ENCODE measurements at places on chromosomes 2 and 18.

DNA sequence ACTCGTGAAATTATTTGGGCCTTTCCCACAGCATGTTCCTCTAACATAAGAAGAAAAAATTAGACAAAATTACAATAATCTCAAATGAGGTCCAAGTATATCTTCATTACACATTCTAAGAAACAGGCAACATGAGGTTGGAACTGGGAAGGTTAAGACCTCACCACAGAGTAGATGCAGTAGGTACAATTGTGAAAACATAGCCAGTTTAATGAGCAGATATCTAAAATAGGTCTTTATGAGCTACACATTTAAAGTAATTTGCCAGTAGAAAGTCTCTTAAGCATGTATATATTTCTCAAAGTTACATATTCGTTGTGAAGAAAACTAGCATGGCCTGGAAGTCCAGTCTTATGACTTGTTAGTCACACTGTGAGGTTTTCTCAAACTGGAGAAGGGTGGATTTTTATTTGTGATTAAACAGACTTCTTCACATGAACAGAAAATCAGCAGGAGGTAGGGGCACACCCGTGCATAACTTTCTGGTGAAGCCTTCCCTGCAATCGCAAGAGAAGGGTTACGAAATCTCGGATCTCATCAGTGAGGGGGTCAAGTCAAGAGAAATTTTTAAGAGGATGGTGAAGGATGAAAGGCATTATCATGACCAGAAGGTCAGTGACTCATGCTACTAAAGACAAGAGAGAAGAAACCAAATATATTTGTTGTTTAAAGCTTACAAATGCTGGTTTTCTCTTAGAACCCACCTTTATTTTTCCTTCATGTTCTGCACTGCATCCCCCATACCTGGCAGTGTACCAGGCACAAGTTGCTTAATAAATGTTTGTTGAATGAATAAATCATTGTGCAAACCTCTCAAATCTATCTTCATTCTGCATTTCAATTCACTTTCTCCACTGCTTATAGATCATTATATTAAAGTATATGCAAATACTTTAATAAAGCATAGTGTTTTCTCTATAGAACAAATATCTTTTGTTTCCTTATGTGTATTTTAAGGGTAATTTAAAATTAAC lies 5.1 kb upstream of the RAB27B start:
- no peak for DNase-seq

DNA sequence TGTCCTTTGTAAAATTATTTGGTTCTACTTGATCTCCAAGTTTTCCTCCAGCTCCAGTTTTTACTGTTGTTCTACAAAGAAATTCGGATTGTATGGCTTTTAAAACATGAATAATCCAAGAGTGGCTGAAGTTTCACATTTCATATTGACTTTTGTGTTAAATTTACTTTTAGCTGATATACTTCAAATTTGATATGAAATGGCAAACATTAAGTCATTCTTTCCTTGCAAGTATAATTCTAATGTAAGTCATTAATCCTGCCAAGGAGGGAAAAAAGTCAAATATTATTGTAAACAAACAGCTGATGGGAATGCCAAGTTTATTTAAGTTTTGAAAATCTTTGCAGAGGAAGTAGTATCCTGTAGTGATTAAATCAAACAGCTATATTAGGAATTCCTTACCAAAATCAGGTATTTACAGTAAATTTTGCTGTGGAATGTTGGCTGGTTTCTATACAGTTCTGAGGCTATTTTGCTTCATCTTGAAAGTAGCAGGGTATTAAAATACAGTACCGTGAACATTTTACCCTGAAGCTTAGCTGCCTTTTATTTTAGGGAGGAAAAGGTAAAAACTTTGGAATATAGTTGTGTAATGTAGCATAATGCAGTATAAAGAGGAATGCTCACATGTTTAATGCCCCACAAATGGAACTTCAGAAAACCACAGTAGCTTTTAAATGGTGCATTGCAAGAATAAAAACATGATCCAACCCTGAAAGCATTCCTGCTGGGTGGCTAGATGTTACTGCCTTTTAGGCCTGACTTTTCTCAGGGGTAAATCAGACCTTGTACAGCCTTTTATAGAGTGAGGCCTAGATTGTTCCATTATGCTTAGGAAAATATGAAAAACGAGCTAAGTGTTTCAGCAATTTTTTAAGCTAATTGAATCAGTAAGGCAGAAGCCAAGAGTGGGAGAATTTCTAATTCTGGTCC lies 62.7 kb upstream of the NT5C1B start:
- DNase-seq, result no peak

GRCh38 chr2:136134126-136134525 lies 16.2 kb upstream of the CXCR4 start:
- no peak for DNase-seq

DNA sequence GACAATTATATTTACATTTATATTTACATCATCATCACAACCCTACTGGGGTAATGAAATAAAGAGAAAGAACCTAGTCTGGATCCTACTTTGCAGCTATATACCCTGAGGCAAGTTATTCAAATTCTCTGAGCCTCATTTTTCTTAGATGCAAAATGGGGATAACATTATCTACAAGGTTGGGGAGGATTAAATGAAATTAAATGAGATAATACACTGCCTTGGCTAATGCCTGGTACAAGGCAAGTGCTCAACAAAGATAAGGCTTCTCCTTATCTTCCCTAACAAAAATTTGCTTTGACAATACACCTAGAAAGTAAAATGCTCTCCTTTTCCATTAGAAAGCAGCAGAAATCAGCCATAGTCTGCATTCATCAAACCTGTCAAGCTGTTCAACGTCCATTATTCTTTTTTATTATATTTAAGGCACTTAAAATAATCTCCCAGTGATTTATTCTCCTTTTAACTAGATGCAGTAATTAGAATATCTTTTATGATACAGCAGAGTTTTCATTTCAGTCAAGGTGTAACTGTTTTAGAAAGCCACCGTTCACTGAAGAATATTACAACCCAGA lies 44.8 kb downstream of the TCF4 start:
- no peak for DNase-seq

DNA sequence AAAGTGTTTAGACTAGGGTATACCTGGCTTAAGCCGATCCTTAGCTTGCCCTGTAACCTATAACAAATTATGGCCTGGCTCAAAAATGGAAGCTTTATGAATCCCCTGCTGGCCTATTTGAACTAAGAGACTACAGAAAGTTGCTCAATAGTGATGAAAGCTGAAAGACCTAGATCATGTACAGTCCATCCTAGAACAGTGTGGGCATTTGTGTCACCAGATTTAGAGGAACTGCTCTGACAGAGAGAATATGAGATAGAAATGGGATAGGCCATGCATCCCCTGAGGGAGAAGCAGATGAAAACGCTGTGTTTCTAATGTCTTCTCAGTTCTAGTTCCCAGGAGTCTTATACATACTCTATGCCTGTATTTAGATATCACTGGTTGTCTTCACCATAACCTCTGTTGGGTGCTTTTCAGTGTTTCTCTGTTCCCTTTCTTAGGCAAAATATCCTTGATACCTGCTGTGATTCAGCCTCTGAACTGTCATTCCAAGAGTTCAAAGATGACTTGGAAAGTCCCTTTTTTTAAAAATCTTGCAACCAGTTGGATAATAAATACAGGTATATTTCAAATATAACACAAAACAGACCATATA lies 246.9 kb upstream of the SLC39A10 start:
- no peak for DNase-seq

- DNase-seq, result no peak
These were observed 58.7 kb downstream of the GNAL start for GRCh38 chr18:11747731-11748130.

GRCh38 chr2:8072907-8073306 lies 608.9 kb upstream of the ID2 start:
- DNase-seq, result no peak

GRCh38 chr18:77433076-77433475 lies 183.4 kb downstream of the GALR1 start:
- DNase-seq, result no peak

GRCh38 chr2:226339616-226340015 lies 460.0 kb downstream of the IRS1 start:
- DNase-seq, result no peak

- DNase-seq, result no peak
These were observed 166.9 kb downstream of the CDCA7 start for GRCh38 chr2:173521450-173522192.

DNA sequence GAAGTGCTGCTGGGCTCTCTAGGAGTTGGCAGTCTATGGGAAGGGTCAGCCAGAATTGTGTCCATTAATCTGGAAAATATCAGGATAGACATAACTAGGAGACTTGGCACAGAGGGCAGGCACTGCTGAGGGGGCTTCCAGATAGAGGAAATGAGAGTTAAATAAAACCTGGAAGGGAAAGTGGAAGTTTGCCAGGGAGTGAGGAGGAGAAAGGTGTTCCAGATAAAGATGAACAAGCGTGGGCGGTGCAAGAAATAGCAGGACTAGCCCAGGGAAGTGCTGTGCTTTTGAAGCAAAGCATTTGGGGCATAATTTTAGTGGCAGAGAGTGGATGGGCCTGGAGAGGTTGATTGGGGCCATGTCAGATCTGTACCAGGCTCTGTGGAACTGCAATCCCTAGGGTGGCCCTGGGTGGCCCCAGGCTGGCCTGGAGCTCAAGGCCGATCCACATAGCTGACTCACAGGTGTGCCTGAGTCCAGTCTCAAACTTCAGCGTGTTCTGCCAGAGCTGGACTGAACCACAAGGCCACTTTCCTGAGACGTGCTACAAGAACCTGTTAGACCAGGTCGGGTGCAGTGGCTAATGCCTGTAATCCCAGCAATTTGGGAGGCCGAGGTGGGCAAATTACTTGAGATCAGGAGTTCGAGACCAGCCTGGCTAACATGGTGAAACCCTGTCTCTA lies 26.9 kb downstream of the GALM start:
- no peak for DNase-seq

- DNase-seq, result no peak
These were observed 24.5 kb downstream of the DARS1 start for GRCh38 chr2:135960656-135961551.

DNA sequence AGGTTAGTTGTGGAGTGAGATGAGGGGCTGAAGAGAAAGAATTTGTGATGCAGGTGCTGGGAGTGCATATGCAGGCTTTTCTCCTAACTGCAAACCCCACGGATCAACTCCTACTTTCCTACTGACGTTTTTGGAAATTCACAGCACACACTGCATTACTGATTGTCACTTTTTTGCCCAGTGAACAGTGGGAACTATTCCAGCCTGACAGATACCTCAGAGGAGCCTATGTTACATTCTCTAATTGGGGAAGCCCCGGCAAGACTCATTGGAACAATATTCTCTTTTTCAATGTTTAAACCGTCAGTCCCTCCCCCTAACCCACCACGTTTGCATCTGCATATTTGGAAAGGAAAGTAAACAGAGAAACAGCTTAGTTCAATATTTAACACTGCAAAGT lies 126.2 kb downstream of the DPP4 start:
- no peak for DNase-seq

DNA sequence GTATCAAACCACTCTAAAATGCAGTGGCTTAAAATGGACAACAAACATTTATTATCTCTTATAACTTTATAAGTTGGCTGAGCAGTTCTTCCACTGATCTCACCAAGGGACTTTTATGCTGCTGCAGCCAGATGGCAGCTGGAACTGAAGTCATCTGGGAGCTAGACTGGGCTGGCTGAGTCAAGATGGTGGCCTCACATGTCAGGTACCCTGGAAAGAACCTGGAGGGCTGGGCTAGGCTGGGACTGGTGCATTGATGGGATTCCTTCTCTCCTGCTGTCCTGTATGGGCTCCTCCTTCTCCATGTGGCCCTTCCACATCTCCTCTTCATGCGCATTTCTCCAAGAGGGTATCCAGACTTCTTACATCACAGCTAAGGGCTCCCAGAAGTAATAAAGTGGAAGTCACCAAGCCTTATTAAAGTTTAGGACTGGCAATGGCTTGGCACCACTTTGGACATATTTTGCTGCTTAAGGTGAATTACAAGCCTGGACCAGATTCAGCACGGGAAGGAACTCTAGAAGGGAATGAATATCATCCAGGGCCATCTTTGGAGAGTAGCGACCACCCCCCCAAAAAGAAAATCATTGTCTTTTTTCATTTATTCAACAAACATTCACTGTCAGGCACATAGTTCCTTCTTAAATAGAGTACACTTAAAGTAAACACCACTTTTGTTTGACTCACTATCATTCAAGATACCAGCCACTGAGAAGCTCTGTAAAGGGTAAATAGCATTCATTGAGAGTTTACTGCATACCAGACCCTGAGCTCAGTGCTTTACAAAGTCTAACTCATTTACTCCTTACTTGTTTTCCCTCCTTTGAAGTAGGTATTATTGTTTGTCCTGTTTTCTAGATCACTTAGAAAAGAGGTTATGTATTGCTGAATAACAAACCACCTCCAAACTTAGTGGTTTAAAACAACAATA lies 138.0 kb downstream of the ZFP36L2 start:
- no peak for DNase-seq
